Lung (tissue), 17 donors: ENCODE measurements at places on chromosomes 7 and 10. TPM values are rescaled to one million over a fixed set of nuclear protein-coding genes. Genes with fewer than 3 reads are reported as not detected.
A peak's percentile ranks its signal among the peaks of the same experiment; 100 is the strongest.

DNA sequence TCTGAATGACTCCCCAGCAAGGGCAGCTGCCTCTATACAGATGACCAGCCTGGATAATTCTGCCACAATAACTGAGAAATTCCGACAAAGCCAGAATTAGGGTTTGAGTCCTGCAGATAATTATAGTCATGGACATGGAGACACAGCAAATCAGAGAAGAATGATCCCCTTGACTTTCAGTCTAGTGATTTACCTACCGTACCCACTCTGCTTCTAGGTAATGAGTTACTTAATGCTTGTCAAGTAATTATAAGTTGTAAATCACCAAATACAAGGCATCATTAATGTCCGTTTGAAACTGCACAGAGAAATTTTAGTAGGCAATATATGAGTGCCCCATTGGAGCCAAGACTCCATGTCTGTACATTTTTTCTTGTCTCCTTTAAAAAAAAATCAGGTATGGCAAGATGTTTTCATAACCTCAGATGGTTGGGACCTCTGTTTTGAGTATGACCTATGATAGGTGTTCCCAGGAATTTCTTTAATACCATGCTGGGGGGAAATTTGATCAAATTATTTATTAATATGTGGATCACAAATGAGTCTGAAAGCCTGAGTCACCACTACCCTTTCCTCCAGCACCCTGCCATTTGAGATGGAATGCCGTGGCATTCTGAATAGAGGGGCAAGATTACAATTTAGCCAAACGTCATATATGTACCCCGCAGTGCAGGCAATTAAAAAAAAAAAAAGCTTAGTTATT, 5.5 kb upstream of the ARID5B start:
- no peak for DNase-seq

- DNase-seq: no peak
These were observed 228.7 kb upstream of the CCDC6 start for GRCh38 chr10:60135020-60135419.

The RNF133 gene
- 0.18 TPM for polyA plus RNA-seq

The LEP gene
- polyA plus RNA-seq: not detected

The STAG3 gene
- polyA plus RNA-seq: 2.0 TPM

The MYH16 gene
- polyA plus RNA-seq: 0.07 TPM

DNA sequence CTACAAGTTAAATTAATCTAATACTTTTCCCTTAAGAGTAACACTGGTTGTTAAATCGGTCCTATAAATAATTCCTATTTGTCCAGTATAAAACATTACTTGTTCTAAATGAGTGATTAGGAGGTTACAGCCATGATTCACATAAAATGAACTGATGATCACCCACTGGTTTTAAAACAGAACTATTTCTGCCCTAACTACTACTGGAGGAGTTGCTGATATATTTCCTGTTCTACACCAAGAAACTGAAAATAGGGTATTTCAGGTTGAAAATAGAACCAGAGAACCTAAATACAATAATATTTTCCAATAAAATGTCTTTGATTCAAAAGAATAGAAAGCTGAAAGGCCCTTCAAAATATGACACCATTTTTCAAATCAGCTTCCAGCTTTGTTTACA, 30.9 kb downstream of the DNAJC1 start:
- no peak for DNase-seq

DNA sequence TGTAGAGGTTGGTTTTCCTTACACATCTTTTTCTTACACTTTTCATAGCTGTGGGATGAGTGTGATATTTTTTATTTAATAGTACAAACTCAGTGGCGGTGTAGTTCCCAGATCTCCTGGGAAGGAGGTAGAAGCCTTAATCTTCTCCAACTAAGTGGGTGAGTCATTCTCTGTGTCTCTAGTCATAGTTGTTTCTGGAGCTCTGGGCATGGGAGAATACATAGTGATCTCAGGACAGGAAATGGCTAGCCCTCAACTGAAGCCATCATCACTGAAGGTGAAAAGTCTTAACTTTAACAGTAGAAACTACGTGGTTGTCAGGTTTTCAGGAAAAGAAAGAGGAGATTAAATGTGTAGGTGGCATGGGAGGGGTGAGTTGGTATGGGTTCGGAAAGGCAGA, 319.4 kb upstream of the FZD8 start:
- DNase-seq: no peak

The RTKN2 gene
- 3.7 TPM for polyA plus RNA-seq

The TAS2R40 gene
- polyA plus RNA-seq: not detected

The HMX2 gene
- not detected for polyA plus RNA-seq

The H2BK1 gene
- not detected for polyA plus RNA-seq

GRCh38 chr10:126309228-126309883, 78.9 kb downstream of the ADAM12 start:
- no peak for DNase-seq

The SPACDR gene
- 0.54 TPM for polyA plus RNA-seq

DNA sequence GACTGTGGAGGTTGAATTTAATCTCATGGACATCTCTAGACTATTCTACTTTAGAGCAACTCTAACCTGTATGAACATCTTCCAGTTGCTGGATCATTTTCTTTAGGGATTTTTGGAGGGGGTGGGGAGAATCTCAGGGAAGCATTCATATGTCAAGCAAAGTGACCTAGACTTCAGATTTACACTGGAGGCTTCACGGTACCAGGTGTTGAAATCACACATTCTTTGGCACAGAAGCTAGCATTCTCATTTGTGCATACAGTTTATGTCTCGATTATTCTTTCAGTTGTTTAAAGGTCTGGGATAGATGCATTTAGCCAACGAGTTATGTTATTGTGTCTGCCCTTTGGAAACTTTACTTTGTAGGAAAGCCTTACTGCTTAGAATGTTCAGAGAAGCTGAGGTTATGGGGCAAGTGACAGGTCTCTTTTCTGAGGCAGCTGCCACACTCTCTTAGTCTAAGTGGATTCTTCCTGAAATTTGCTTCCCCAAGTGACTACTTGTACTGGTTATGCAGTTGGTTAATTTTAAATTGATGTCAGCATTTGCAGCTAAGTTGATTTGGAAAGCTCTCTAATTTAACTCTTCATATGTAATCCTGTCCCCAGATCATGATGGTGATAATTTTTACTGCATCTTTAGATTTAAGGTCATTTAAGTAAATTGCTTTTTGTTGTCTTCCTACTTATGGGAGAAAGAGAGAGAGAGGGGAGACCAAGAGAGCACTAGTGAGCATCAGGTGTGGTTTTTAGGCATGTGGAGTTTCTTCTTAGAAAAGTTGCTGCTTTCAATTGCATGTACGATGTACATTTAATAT, 153.8 kb downstream of the PRKG1 start:
- no peak for DNase-seq

GRCh38 chr10:130721971-130722370, 585.8 kb downstream of the GLRX3 start:
- no peak for DNase-seq

DNA sequence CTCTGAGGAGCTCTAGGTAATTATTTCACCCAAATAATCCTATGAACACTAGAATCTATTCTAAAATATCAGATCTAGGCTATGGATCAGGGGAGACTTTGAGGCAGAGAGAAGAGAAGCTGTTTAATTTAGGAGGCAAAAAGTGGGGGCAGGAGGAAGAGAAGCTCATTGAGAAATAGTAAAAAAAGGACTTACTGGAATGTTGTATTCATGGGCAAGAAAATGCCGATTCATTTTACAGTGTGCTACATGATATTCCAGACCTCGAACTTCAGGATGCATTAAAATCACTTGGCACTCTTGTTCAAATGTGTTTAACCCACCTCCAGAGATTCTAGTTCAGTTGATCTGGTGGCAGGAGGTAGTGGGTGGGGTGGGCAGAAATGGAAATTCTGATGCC, 109.5 kb upstream of the ITGB1 start:
- DNase-seq: no peak

The MRLN gene
- polyA plus RNA-seq: 0.75 TPM

- peak; percentile 71 for DNase-seq
These were observed 15.5 kb upstream of the SLC18A3 start for GRCh38 chr10:49594594-49594993.

- no peak for DNase-seq
These were observed 51.2 kb upstream of the INHBA start for GRCh38 chr7:41754046-41754445.

GRCh38 chr7:7731732-7732131, 13.3 kb upstream of the RPA3 start:
- DNase-seq: no peak

- no peak for DNase-seq
These were observed 20.2 kb downstream of the OGDH start for GRCh38 chr7:44626620-44627019.

GRCh38 chr10:78567680-78568455, 500.9 kb upstream of the ZMIZ1 start:
- no peak for DNase-seq

GRCh38 chr10:112525200-112525599, 78.2 kb downstream of the VTI1A start:
- DNase-seq: no peak

DNA sequence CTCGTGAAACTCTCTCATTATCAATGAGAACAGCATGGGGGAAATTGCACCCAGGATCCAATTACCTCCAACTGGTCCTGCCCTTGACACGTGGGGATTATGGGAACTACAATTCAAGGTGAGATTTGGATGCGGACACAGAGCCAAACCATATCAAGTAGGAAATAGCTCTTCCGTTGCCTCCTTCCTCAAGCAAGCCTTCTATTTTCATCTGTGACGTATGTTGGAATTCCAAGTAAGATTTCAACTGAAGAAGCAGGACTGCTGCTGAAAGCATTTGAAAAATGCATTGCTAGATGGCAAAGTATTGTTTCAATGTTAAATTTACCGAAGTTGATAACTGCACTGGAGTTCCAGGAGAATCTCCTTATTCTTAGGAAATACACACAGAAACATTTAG, 178.1 kb upstream of the GALNT17 start:
- DNase-seq: no peak

The ST8SIA6 gene
- polyA plus RNA-seq: 1.8 TPM

DNA sequence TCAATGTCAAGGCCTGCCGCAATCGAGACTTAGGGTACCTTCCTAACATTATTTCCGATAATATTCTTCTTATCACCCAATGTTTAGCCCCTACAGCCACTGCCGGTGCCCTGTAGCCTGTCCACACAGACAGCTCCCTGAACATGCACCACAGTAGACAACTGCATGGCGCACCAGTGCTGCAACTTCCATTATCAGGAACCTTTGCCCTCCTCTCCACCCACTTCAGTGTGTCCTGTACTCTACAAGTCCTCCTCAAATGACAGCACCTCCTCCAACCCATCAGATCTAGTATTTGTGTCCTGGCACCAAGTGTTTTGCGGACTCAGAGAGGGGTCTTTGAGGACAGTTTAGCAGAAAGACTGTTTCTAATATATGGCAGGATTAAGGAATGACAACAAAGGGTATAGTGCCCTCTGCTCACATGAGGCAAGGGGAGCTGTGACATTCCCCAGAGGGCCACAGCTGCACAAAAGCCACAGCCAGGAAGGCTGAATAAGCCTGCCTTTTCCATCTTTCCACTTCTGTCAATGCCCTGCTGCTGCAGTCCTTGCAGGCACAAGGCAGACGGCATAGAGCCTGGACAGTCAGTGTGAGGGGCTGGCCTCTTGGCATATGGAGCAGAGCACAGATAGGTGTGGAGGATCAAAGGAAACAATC, 335.4 kb downstream of the PARD3 start:
- no peak for DNase-seq

The PCLO gene
- 1.0 TPM for polyA plus RNA-seq

The HKDC1 gene
- 4.6 TPM for polyA plus RNA-seq

GRCh38 chr10:113446739-113447138, 106.1 kb upstream of the HABP2 start:
- no peak for DNase-seq

- no peak for DNase-seq
These were observed 148.7 kb downstream of the C1GALT1 start for GRCh38 chr7:7330997-7331396.

GRCh38 chr7:132777414-132777813, 201.1 kb upstream of the PLXNA4 start:
- DNase-seq: no peak

DNA sequence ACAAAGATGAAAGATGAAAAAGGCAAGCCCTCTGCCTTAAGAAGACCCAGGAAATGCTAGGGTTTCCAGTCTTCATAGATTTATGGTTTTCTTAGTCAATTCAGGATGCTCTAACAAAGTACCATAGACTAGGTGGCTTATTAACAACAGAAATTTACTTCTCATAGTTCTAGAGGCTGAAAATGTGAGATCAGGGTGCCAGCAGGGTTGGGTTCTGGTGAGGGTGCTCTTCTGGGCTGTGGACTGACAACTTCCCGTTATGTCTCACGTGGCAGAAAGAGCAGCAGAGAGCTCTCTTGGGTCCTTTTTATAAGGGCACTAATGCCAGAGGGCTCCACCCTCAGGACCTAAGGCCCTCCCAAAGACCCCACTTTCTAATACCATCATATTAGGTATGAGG, 23.7 kb downstream of the ELMO1 start:
- no peak for DNase-seq

DNA sequence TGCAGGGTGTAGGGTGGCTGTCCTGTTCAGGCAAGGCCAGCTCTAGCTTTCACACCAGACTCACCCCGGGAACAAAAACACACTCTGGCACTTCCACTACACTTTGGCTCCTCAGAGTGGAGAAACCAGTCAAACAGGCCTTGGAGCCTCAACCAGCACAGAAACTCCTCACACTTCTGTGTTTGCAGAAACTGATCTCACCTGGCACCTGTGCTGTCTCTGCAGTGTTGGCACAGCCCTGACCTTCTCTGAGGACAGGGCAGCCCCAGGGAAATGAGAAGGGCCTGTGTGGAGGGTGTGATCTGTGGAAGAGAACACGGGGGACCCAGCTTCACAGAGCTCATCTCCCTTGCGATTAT, 4.1 kb upstream of the CALML5 start:
- peak; percentile 76 for DNase-seq

DNA sequence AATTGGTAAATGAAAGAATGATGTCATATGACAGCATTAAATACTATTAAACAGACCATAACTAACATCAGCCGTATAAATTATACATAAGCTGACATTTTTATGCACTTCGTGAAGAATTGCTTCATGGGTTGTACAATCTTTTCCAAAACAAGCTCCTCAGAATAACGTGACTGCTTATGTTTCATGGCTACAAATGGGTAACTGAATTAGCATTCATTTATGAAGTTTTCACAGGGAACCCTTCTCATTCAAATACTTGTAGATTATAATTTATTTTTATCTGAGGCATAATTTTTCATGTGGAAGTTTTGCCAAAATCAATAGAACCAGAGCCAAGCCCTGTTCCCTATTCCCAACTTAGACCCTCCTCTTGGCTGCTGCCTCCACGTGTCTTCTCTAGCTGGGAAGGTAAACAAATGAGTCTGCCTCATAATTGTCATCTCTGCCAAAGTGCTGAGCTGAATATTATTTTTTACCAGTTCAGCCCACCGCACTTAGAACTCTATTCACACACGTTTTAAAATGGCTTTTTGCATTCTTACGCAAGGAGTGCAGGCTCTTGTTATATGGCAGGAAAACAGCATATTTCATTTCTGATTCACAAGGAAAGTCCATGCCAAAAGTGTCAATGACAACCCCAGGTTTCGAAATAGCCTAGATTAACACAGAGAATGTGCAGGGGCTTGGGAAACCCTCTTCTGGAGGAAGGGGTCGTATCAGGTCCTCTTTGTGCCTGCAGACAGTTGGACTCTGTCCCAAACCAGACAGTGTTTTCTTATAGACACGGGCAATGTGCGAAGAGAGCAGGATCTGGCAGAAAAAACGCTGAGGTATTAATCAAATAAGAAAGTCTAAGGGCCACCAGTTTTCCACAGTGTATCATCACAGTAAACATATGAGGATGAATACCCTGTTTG, 370.7 kb upstream of the MGMT start:
- peak; percentile 96 for DNase-seq
